Heart left ventricle (tissue), 16 donors: ENCODE measurements at places on chromosomes 6 and 20.

DNA sequence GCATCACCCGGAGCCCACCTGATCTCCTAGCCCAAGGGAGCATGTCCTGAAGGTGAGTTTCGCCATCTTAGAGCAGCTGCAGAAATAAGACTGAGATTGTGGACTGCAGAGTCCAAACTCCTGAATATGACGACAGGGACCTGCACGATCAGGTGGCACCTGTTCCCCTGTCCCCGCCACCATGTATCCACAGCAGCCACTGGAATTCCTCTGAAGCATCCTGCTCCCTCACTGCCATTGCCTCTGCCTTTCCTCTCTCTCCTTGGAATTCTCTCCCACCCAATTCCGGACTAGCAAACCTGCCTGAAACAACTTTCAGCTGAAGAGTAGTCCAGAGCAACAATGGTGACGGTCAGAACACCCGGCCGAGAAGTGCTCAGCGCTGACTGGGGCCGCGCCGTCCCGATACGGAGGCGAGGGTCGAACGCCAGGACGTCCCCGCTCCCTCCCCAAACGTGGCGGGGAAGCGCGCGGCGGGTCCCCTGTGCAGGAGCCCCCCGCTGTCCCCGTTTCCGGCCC, 694 bp upstream of the FAM120B start:
- no peak for DNase-seq

GRCh38 chr6:75102301-75102700, 103.6 kb downstream of the COL12A1 start:
- no peak for DNase-seq

DNA sequence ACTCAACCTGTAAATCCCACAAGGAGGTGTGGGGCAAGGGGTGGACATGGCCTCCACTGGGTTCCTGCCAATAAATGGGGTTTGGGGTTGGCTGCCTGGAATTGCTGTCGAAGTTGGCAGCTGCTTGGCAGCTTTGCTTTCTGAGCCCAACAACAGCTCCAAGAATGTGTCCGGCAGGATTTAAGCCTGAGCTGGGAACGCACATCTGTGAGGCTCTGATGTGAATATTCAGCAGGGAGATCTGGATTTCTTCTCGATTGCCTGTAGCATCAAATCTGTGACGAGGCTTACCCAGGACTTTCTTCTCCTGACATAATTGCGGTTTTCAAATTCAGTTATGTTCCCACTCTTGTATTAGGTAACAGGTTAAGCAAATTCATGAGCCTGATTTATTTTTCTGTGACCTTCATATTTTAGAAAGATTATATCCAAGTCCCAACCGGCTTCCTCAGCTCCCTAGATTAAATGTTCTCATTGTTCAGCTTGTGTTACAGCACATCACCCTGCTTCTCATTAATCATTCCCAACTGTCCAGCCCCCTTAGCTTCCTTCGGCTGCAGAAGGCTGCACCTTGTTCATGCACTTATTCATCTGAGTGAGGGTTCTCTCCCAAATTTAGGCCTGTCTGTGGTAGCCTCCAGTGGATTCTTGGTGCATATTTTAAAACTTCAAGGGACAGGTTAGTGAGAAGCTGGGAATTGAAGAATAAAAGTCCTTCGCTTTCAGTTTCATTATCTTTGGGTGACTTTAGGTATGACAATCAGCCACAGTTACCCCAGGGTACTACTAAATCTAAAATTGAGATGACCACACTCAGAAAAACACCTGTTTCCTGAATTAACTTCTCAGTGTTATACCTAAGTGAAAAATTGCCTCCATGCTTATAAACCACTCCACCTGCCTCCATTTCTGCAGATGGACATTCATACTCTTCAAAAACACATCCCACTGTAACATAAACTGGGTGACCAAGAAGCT, 310.0 kb downstream of the ESR1 start:
- no peak for DNase-seq

DNA sequence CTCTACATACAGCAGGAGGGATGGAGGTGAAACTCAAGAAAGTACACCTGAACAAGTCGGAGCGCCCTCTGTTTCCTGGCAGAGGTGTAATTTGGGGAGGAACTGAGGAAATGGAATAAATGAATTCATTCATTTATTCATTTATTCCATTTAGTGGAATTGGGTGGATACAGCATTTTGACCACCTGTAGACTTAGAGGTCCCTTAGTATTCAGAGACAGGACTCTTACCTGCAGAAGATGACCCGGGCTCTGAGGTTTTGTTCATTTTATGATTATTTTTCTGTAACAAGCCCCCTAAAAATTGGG, 9.1 kb downstream of the TRIM31 start:
- no peak for DNase-seq

- DNase-seq, result no peak
These were observed 5.5 kb downstream of the DNAJC5 start for GRCh38 chr20:63900413-63900812.

DNA sequence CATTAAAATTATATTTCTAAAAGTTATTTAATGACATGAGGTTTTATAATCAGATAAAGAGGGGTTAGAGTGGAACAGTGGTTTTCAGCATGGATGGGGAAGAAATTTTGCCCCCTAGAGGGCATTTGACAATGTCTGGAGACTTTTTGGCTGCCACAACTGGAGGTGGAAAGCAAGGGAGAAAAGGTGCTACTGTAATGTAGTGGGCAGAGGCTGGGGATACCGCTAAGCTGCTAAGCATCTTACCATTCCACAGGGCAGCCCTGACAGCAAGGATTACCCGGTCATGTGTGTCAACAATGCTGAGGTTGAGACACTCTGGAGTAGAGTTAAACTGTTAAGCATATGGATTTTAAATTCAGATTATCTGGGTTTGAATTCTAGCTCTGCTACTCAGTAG, 52.9 kb upstream of the FABP7 start:
- DNase-seq, result no peak

GRCh38 chr6:39754514-39755115, 29.4 kb upstream of the KIF6 start:
- peak; percentile 23 for DNase-seq

DNA sequence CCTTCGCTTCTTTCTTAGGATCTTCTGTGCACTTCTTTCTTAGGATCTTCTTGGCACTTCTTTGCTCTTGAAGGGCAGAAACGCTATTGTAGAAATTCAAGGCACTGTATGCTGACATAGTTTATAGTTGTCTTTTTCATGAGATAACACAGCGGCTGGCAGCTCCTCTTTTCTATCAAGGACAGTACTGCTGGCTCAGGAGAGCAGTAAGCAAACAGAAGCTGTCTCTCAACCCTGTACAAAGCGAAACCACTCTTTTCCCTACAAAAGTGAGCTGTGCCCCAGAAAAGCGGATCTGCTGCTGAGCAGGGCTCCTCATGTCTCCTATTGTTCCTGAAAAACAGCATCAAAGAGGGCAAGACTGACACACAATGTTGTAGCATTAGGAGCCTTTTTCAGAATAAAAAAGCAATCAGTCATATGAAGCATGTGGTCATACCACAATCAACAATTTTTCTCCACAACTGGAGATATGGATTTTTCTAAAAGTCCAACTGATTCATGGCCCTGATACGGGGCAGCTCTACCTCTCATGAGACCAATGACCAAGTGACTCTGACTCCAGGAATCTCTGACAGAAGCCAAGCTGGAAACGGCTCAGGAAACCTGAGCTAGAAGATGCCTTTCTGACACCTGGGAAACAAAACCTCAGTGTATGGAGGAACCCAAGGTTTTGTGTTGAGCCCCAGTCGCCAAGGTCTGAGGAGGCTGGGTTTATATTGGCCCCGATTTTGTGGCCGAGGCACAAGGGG, 255.9 kb downstream of the ESR1 start:
- DNase-seq, result no peak

DNA sequence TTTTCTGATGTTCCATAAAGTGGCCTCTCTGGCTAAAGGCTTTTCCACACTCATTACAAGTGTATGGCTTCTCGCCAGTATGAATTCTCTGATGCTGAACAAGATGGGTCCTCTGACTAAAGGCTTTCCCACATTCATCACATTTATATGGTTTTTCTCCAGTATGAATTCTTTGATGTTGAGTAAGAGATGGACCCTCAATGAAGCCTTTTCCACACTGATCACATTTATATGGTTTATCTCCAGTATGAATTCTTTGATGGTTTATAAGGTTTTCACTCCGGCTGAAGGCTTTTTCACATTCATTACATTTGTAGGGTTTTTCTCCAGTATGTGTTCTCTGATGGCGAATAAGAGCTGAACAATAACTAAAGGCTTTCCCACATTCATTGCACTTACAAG, 20.4 kb downstream of the ZNF184 start:
- DNase-seq, result no peak

GRCh38 chr20:31516166-31516565, 1.9 kb downstream of the HM13 start:
- no peak for DNase-seq

- no peak for DNase-seq
These were observed 142.1 kb downstream of the MYB start for GRCh38 chr6:135323202-135323668.

DNA sequence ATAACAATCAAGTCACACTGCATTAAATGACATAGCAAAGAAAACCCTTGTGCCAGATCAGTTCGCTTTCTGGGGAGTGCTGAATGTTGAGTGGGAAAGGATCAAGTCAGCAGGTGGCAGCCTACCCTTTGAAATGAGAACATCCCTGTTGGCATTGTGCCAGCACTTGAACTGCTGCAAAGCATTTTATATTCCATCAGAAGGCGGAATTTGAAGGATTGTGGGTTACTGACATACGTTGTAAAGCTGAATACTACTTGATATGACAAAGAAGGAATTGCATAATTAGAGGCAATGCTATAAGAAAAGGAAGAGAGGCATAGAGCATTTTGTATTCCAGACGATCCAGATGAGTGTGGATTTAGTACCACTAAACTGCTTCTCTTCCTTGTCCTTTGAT, 26.5 kb downstream of the BCKDHB start:
- peak; percentile 64 for DNase-seq

- DNase-seq, result no peak
These were observed 435 bp downstream of the KIFC1 start for GRCh38 chr6:33391922-33392594.

DNA sequence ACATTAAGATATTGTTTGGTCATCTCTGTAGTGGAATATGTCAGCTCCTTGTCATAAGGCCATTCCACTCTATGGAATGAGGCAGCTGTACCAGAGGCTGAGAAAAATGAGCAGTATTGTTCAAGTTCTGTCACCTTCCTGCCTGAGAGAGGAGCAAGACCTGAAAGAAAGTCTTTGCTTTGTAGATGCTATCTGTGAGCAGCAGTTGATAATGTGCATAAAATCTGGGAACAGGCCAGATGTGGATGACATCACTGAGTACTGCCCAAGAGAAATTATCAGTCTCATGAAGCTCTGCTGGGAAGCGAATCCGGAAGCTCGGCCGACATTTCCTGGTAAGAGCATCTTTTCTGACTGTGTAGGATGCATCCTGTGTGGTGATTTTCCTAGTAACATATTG, 16.8 kb downstream of the RIPK1 start:
- no peak for DNase-seq

- DNase-seq, result no peak
These were observed 32.7 kb downstream of the CYP24A1 start for GRCh38 chr20:54140927-54141566.

DNA sequence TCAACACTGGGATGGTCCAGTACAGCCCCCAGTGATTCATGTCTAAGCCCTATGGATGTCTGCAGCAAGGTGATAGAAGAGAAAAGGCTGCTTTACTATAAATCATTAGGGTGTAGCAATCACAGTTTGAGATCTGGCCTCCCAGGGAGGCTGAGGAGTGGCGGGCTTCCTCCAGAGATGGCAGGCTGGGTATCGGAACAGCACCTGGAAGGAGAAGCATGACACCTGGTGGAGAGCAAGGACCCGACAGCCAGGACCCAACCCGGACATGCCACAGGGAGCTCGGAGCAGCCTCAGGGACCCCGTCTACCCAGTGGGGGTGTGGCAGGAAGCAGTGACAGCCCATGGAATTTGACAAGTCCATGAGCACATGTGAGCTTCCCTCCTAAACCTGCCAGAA, 114.8 kb upstream of the CD93 start:
- peak; percentile 49 for DNase-seq

GRCh38 chr6:24775520-24776058, 852 bp downstream of the GMNN start:
- DNase-seq, result no peak

GRCh38 chr6:27492631-27493190, 19.8 kb upstream of the ZNF184 start:
- no peak for DNase-seq

DNA sequence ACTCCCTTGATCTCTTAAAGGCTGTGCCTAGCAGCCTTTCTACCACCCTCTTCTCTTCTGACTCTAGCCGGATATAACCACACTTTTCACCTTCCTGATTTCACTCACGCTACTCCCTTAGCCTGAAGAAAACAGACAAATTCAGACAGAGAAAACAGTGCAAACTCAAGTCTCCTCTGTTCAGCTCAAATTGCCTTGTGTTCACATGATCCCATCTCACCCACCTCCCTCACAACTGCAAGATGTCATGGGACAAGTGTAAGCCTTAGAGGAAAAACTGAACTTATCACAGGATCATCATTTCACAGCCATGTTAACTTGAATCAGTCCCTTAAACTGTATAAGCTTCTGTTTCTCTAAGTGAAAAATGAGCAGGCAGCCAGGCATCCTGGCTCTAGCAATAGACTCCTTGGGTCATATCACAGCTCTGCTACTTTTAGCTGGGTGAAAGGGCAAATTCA, 66.5 kb upstream of the TENT5A start:
- DNase-seq, result no peak

- no peak for DNase-seq
These were observed 104.4 kb upstream of the LAMP5 start for GRCh38 chr20:9409981-9410380.

- no peak for DNase-seq
These were observed 77.6 kb upstream of the BACH2 start for GRCh38 chr6:90374201-90374600.

DNA sequence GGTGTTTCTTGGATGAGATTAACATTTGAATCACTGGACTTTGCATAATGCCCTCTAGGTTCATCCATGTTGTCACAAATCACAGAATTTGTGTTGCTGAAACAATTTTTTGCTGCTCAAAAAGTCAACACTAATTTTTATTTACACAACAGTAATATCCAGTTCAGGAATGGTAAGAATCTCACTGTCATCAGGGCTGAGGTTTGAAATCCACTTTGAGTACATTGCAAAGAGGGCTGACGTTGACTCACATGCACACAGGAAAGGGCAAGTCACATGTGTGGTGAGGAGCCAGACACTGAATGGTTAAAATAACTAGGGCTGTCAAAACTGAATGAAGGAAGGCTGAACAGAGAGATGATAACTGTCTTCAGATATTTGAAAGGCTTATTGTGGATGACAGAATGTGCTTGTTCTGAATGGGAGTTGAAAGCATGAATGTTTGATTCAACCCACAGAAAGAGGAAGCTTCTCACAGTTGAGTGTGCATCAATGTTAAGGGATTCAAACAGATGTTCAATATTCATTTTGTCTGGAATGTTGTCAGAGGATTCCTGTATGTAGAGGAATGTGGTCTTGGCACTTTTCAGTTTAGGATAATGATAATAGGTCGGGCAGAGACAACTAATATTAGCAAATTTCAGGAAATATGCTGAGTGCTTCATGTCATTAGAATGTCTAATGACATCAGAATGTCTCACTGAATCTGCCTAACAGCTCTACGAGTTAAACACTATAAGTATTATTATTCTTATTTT, 3.6 kb upstream of the ADGRG6 start:
- DNase-seq, result no peak

GRCh38 chr6:113634352-113635163, 222.6 kb upstream of the MARCKS start:
- DNase-seq, result no peak

GRCh38 chr6:72350296-72350881, 271.5 kb upstream of the KCNQ5 start:
- DNase-seq, result no peak

GRCh38 chr20:23371496-23371895, 9.5 kb downstream of the GZF1 start:
- DNase-seq, result no peak
